A172 (cell line): ENCODE measurements at places on chromosomes 16 and 17. TPM values are rescaled to one million over a fixed set of nuclear protein-coding genes. Genes with fewer than 3 reads are reported as not detected.

- DNase-seq, result no peak
These were observed 26.1 kb downstream of the ZFPM1 start for GRCh38 chr16:88478889-88479792.

GRCh38 chr17:68190495-68190894, 57.3 kb upstream of the AMZ2 start:
- no peak for DNase-seq

GRCh38 chr17:38724337-38724988, 5.7 kb upstream of the CISD3 start:
- peak; percentile 84 for DNase-seq

DNA sequence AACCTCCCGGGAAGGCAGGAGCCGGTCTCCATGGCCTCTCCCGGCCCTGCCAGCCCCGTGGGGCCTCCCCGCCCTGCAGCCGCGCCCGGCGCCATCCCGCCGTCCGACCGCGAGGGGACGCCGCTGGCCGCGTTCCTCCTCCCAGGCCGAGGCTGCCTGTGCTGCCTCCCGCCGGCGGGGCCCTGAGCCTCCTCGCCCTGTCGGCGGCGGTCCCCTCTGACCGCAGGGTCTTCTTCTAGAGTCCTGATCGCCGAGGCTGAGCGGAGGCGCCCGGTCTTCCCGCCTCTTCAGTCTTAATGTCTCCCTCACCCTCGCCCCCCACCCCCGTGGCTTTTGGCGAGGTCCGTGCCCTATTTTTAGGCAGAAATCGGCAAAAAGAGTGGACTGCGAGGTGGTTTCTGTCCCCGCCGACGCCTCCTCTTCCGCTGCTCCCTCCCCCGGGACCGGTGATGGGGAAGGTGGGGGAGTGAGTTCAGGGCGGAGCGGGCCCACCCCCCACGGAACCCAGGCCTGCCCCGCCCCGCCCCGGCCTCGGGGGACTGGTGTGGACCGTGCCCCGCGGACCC, 794 bp upstream of the CPNE7 start:
- no peak for DNase-seq

DNA sequence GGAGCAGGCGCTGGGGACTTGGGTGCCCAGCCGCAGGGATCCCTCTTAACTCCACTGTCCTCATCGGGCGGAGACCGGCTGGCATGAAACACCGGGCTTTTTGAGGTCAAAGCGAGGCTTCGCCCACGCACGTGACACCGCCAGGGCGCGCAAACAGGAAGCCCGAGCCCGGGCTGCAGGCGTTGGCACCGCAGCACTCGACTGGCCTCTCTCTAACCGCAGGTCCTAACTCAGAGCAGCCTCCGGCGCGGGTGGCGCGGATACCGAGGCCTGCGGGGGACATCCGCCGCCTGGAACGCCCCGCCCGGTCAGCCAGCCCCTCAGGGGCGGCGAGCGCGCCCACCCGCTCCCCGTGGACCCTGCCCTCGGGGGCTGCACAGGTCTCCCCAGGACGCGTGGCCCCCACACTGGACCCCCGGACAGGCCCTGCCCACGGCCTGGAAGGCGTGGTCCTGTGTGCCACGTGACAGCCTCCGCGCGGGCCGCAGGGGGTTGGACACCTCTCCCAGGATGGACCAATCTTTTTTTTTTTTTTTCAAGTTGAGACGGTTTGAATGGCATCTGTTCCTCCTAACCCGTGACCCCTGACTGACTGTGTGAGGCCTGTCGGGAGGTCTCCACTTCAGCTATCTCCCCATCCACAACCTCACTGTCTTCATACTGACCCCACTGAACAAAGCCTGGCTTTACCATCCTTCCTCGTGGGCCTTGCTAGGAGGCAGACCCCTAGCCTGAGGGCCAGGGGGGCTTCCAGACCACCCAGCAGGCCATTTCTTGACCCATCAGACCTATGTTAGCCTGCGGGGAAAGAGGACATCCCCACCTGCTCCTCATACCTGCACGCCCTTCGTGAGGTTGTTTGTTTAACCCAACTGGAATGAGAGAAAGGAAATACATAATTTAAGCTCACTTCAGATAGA, 8.4 kb upstream of the SLC47A2 start:
- no peak for DNase-seq

DNA sequence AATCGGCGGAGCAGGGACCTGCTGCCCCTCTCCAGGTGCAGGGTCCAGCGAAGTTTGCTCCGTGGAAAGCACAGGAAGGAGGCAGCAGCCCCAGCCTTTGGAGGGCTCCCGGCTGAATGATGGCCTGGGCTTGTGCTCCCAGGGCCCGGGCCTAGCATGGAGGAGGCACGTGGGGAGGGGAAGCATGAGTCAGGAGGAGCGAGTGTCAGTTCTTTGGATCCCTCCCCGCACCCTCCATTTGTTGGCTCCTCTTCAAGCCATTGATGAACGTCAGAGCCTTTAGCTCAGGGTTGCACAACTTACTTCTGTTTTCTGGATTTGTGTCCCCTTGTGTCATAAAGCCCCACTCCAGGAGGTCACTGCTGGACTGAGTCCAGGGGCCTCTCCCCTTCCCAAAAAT, 25.8 kb downstream of the TTYH2 start:
- DNase-seq, result no peak

DNA sequence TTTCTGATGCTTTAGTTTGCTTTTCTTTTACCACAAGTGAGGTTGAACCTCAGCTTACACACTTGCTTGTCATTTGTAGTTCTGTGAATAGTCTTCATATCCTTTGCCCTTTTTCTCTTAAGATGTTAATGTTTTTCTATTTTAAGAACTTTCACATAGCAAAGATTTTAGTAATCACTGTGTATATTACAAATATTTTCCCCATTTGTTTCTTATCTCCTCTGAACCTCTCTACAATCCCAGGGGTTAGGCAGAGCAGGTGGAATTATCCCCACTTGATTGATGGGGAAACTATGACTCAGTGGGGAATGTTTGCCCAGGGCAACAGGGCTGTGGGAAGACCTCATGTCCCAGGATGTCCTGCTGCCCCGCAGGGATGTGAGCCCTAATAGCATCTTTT, 11.7 kb upstream of the MYH3 start:
- DNase-seq, result peak; percentile 92

Gene CLEC3A
- total RNA-seq, result not detected in 2 replicates

Gene HAS3
- 0.31 and 0.38 TPM in 2 replicates for total RNA-seq
